ENCODE measurements at places on chromosomes 7 and 10.

DNA sequence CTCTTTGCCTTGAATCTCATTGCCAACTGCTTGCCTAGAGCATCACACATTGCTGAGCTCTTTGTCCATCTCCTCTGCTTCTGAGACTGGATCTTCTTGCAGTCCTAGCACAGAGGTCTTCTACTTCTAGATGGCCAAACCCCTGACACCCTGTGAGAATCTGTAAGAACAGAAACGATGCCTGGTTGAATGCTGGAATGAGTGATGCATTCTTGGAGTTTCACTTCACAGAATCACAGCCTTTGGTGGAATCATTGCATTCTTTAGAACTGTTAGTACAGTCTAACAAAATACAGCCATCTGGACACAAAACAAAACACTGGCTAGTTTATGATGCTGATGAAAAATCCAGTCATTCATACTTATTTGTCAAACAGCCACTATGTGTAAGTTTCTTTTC lies 141.7 kb upstream of the ITGB1 start:
- DNase-seq, result no peak

- no peak for DNase-seq
Measured at GRCh38 chr10:19629567-19629966, 186.7 kb upstream of the PLXDC2 start.

GRCh38 chr10:2251631-2252030 lies 514.3 kb upstream of the ADARB2 start:
- DNase-seq, result no peak

DNA sequence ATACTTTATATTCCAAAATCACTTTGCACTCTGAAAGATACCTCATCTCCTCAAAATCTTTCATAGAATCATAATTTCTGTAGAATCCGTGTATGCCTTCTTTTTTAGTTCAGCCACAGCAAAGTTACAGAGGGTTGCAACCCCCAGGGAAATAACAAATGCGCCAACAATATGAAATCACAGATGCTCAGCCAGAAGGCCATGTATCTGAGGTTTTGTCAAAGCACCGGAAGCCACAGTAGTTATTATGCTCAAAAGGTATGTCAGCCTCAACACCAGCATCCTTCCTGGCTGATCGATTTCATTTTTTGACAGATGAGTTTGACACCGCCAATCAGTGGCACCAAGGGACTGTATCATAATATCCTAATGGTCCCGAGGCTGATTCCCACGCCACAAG lies 204.1 kb downstream of the KCNMA1 start:
- no peak for DNase-seq

GRCh38 chr10:109348324-109348723 lies 575.0 kb downstream of the XPNPEP1 start:
- DNase-seq, result no peak

- DNase-seq, result peak; percentile 63
Measured at GRCh38 chr7:81457852-81458522, 311.9 kb downstream of the HGF start.

- DNase-seq, result no peak
Measured at GRCh38 chr7:130425796-130426195, 15.0 kb downstream of the CEP41 start.
